Brain microvascular endothelial cell (primary cell): ENCODE measurements at places on chromosomes 6 and 20.

GRCh38 chr20:37898233-37899104, 4.5 kb upstream of the VSTM2L start:
- no peak for DNase-seq

DNA sequence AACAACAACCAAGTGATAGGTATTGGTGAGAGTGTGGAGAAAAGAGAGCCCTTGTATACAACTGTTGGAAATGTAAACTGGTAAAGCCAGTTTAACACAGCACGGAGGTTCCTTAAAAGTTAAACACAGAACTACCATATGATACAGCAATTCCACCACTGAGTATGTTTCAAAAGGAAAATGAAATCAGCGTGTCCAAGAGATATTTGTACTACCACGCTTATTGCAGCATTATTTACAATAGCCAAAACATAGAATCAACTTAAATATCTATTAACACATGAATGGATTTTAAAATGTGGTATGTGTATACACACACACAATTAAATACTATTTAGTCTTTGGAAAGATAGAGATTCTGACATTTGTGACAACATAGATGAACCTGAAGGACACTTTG, 1.1 kb downstream of the PTCHD4 start:
- DNase-seq, result no peak

DNA sequence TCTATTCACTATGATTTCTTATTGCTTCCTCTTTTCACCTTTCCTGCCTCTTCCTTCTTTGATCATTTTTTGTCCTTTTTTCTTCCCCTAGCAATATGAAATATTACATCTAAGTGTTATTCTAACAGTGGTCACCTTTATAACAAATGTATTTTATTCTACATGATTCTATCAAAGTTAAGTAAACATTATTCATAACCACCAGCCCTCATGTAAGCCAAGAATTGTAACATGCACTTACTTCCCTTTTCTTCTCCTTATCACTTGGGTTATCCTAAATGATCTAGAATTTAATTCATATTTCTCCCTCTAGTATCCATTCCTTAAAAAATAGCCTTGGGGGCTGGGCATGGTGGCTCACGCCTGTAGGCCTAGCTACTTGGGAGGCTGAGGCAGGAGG, 88.3 kb upstream of the SLC22A23 start:
- no peak for DNase-seq

- DNase-seq, result no peak
Measured at GRCh38 chr6:112275365-112275764, 21.0 kb upstream of the LAMA4 start.

- DNase-seq, result peak; percentile 6
Measured at GRCh38 chr6:151747896-151748295, 59.6 kb upstream of the ESR1 start.

GRCh38 chr6:90383196-90383822, 86.7 kb upstream of the BACH2 start:
- no peak for DNase-seq

DNA sequence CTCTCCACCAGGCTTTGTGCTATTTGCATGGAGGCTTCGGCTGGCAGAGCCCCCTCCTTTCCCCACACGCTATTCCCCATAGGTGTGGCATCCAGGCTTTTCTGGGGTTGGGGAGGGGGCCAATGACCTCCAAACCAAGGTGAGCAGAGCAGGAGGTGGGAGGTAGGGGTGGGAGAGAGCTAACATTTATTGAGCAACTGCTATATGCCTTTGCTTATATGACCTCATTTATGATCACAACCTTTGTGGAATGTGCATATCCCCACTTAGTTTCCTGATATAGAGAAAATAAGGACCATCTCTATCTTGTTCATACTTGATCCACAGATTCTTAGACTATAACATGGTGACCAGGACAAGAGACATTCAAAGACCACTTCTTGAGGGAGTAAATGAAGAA, 17.8 kb upstream of the SLC22A7 start:
- no peak for DNase-seq

GRCh38 chr20:21513881-21514540, at the start of gene NKX2-2:
Gene NKX2-2, minus strand, starts transcription at chr20:21514064. Its CDS starts 395 bp downstream, at chr20:21513669.
- DNase-seq, result no peak
